Head of caudate nucleus (tissue), 42 donors: ENCODE measurements at places on chromosomes 11 and 22.

GRCh38 chr11:5467527-5467926 is 18.4 kb downstream of the OR51I2 start:
- DNase-seq, result no peak

DNA sequence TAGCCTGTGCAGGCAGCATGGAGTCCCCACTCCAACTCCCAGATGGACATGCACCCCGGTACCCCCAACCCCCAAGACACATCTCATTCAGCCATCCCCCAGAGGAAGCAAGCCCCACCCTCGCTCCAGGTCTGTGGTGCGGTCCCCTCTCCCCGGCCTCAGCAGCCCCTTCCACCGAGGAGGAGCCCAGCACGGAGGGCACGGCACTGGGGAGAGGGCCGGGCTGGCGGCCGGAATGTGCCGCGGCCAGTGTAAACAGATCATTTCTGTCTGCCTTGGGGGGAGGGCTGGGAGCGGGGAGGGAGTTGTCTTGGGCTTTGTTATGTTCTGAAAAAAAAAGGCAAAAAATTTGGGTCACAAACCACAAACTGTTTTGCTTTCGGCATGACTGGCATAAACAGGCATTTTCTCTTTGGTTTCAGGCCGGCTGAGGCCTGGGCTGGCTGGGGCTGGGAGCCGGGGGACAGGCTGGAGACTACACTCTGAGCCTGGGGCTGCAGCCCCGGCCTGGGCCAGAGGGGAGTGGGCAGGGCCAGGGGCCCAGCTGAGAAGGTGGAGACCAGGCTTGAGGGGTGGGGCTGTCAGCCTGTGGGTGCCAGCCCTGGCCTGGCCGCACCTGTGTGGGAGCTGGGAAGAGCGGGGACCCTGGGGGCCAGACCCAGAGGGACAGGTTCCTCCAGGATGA is 16.8 kb downstream of the IGF2 start:
- no peak for DNase-seq

- DNase-seq, result no peak
Observed at GRCh38 chr22:24330636-24331035, 60.0 kb downstream of the SPECC1L start.

GRCh38 chr22:28094771-28095170 is 175.7 kb upstream of the PITPNB start:
- no peak for DNase-seq

GRCh38 chr22:39254789-39255298 is 10.1 kb upstream of the PDGFB start:
- DNase-seq, result no peak

- no peak for DNase-seq
Observed at GRCh38 chr11:69319255-69320106, 25.5 kb downstream of the MYEOV start.

- DNase-seq, result no peak
Observed at GRCh38 chr11:2549876-2550605, 105.2 kb downstream of the KCNQ1 start.

DNA sequence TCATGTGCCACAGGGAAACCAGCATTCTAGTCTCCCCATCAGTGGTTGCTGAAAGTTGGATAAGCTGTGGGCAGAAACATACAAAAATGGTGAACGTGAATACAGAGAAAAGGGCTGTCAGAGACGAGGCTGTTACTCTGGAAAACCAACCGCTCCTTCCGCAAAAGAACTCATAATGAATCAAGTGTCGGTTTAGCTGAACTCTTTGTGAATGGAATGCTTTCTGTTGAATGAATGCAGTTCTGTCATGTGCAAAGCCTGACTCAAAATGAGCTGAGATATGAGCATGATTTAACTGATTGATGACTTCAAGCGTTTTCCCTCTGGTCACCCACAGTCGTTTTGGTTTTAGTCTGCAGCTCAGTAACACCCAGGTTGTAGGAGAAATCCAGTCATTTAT is 298.3 kb downstream of the ETS1 start:
- DNase-seq, result no peak

DNA sequence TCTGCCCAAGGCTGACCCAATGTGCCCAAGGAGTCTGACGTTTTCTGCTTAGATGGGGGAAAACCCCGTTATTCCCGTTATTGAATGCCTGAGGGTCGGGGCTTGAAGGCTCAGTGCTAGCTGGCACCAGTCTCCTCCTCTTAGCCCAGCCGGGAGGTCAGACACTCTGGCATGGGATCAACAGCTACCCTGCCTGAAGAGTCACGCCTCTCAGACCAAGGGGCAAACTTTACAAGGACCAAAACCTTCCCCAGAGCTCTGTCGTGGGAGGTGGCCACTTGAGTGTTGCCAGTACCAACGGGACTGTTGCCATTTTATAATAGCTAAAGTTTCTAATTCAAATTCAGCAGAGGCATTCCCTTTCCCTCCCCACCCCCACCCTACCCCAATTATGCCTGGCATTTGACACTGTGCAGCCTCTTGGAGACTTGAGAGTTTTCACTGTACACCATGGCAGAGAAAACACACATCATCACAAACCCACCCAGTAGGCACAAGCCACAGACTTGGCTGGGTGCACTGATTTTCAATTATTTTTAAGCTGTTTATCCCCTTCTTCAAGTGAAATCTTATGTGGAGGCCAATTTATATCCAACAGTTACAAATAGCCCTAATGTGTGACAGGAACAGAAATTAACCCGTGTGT is 137.5 kb upstream of the SYT13 start:
- DNase-seq, result peak; percentile 48

GRCh38 chr11:85902353-85902752 is 47.2 kb downstream of the CCDC83 start:
- no peak for DNase-seq

GRCh38 chr11:110951037-110951949 is 239.1 kb upstream of the ARHGAP20 start:
- DNase-seq, result no peak

DNA sequence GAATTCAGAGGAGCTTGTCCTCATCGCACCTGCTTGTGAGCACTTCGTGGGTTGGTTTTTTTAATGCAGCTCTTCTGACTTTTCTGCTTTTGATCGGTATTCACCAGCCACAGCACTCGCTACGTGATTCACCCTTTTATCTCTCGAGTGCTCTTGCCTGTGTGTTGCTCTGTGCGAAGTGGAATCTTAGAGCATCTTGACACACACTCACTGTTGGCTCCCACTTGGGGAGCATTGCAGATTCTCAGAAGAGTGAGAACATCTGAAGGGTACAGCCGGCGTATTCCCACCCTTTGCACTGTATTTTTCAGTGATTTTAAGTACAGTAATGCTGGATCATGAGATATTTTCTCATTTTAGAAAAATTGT is 10.9 kb downstream of the TNNT3 start:
- DNase-seq, result no peak

GRCh38 chr11:69879729-69880005 is 60.5 kb upstream of the FGF3 start:
- no peak for DNase-seq

DNA sequence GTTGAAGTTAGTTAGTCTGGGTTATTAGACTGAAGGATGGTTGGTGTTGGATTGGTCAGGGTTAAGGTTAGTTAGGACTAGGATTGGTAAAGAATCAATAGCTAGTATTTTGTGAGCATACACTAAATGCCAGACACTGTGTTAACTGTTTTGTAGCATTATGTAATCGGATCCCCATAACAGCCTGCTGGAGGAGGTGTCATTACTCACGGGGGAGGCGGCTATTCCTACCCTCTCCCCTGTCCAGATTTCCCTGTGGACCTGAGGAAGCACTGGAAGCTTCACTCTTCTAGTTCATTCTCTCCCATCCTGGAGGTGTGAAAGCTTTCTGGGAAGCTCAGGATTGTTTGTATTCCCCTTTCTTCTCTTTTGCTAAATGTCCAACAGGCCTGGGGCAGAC is 40.5 kb upstream of the KCNJ11 start:
- DNase-seq, result no peak

GRCh38 chr11:125892994-125893393 is 5.5 kb downstream of the HYLS1 start:
- DNase-seq, result no peak

DNA sequence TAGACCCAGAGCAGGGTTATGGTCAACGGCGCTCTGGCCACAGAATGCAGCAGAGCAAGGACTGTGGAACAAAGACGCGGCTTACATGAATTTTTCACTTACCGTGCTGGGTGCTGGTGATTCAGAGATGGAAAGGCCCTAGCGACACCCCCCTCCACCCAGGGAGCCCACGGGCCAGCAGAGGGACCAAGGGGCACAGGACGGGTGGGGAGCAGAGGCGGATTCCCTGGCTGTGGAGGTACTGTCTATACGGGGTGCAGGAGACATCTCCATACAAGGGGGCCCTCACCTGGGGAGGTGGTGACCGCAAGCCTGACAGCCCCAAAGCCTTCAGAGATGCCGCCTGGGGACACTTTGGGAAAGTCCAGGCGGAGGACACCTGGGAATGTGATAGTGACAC is 1.1 kb upstream of the SEPTIN5 start:
- DNase-seq, result no peak

GRCh38 chr22:40036591-40037225 is 42.0 kb downstream of the FAM83F start:
- peak; percentile 74 for DNase-seq

DNA sequence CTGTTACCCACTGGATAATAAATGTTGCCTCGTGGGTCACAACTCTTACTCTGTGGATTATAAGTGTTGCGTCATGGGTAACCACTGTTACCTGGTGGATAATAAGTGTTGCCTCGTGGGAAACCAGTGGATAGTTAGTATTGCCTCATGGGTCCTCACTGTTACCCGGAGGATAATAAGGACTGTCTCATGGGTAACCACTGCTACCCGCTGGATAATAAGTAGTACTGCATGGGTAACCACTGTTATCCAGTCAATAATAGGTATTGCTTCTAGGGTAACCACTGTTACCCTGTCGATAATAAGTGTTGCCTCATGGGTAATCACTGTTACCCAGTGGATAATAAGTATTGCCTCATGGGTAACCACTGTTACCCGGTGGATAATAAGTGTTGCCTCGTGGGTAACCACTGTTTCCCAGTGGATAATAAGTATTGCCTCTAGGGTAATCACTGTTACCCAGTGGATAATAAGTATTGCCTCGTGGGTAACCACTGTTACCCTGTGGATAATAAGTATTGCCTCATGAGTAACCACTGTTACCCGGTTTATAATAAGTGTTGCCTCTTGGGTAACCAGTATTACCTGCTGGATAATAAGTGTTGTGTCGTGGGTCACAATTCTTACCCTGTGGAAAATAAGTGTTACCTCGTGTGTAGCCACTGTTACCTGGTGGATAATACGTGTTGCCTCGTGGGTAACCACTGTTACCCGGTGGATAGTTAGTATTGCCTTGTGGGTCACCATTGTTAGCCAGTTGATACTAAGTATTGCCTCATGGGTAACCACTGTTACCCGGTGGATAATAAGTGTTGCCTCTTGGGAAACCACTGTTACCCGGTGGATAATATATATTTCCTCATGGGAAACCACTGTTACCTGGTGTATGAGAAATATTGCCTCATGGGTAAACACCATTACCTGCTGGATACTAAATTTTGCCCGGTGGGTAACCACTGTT is 15.7 kb upstream of the NXPE4 start:
- DNase-seq, result no peak

- no peak for DNase-seq
Observed at GRCh38 chr22:44389181-44389580, 76.4 kb upstream of the SHISAL1 start.

- DNase-seq, result no peak
Observed at GRCh38 chr11:78149646-78150045, 10.2 kb upstream of the ALG8 start.

DNA sequence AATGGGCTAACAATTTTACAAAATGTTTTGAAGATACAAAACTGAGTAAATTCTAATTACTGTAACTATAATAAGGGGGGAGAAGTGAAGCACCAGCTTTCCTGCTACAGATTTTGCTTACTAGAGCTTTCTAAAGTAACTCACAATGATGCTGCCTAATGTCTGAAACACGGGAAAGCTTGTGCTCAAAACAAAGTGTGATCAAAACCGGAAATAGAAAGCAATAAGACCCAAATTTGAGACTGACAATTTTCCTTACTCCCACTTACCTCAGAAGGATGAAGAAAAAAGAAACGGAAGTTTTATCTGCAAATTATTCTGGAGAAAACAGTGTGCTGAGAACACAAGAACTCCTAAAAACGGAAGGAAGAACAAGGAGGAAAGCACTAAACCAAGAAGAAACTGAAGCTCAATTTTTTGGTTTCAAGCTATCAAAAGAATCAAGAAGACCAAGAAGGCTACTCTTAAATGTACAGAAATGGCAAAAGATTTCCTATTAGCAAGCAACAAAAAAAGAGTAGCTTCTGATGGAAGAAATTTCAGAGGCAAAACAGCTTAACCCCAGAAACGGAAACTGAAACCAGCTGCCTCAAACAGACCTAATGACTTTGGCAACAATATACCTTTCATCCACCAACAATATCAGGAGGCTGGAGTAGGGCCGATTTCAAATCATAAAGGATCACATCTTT is 33.4 kb downstream of the AMBRA1 start:
- no peak for DNase-seq

DNA sequence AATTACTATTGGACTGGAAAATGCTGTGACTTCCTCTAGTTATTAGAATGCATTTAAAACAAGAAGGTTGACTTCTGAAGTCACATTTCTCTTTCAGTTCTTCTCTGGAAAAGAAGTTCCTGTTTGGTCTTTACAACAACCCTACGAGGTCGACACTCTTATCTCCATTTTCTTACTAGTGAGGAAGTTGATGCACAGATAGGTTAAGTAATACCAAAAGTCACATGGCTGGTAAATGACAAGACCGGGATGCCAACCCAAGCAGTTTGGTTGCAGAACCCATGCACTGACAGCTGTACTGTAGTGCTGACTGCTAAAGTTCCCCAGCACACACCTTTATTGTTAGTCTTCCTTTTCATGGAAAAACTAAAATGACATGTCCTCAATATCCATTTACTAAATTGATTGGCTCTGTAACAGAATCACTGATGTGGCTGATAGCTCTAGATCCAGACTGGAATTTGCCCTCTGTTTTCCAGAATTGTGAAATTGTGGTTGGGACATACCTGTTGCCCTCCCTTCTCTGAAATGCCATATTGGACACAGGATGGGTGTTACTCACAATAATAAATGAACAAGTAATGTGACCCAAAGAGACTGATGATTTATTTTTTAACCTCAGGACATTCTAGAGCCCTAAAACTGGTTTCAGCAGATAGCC is 9.4 kb upstream of the TECTA start:
- no peak for DNase-seq

- no peak for DNase-seq
Observed at GRCh38 chr22:44594951-44595350, 96.9 kb upstream of the RTL6 start.

DNA sequence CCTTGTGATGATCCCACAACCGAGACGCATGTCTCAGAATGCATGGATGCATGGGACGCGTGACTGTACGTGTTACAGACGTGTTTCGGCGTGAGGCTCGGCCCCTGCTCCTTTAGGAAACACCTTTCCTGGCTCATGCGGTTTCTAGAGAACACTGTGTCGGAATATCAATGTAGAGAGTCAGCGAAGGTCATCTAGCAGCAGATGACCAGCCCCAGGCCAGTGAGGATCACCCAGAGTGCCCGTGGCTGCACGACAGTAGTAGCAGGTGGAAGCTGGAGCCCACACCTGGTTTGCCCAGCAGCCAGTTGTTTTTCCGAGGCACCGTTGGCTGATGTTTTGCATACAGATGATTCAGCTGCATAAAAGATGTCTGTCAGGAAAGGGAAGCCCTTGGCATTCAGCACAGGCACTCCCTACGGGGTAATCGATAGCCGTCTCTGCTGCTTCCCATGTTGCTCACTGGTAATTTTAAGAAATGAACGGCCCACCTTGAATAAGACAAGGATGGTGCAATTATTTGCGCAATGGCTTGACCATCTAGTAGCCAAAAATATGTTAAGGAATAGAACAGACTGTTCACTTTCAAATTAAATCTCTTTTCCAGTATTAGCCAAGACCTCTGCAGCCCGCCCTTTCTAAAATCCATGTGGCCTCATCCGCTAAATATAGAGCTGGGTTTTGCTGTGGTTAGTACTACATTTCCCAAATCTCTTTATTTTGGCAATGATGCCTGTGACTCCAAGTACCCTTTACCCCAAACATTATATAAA is 1.1 kb upstream of the CLTCL1 start:
- peak; percentile 9 for DNase-seq
